ENCODE measurements at places on chromosomes 13 and 19.

DNA sequence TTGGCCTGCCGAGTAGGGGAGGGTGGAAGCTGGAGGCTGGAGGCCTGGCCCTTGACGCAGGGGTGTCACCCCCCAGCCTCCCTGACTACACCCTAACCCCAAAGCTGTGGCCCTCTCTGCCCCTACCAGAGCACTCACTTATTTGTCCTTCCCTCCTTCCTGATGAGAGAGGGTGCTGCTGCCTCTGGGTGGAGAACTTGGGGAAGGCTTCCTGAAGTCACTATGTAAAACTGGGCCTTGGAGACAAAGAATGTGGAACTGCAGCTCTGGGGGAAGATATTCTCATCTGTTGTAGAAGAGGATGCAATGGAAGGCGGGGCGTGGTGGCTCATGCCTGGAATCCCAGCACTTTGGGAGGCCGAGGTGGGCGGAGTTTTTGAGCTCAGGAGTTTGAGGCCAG is 485.2 kb downstream of the ZNF536 start:
- no peak for DNase-seq

GRCh38 chr13:40306817-40307216 is 359.6 kb downstream of the FOXO1 start:
- no peak for DNase-seq

GRCh38 chr13:84481958-84482357 is 599.7 kb upstream of the SLITRK1 start:
- DNase-seq, result no peak

GRCh38 chr13:73937441-73937840 is 196.8 kb downstream of the KLF12 start:
- no peak for DNase-seq

Data from immature natural killer cell (primary cell).